Activated CD4-positive, alpha-beta T cell treated with anti-CD3 and anti-CD28 coated beads, Interleukin-2, amount 10 ng/mL, durations not matched to agents 7 days and 5 days (primary cell): ENCODE measurements at places on chromosomes 2 and 18. TPM values are rescaled to one million over a fixed set of nuclear protein-coding genes. Genes with fewer than 3 reads are reported as not detected.

The GLB1L gene
- 3.4 TPM for total RNA-seq

The IRS1 gene
- 6.6 TPM for total RNA-seq

The PDCD1 gene
- total RNA-seq: 4.9 TPM

The NT5DC4 gene
- not detected for total RNA-seq

The MYO1B gene
- 0.74 TPM for total RNA-seq

The TEX44 gene
- total RNA-seq: not detected

The CHRND gene
- total RNA-seq: not detected

The INHA gene
- total RNA-seq: not detected

The POU3F3 gene
- total RNA-seq: not detected

The CHRNA1 gene
- total RNA-seq: not detected

The UBXN2A gene
- total RNA-seq: 11.9 TPM

The EDAR gene
- 0.87 TPM for total RNA-seq

The DIPK1C gene
- not detected for total RNA-seq
